ENCODE measurements at places on chromosomes 4 and X.

GRCh38 chrX:80810365-80810978, 795 bp upstream of the BRWD3 start:
- DNase-seq, result no peak

DNA sequence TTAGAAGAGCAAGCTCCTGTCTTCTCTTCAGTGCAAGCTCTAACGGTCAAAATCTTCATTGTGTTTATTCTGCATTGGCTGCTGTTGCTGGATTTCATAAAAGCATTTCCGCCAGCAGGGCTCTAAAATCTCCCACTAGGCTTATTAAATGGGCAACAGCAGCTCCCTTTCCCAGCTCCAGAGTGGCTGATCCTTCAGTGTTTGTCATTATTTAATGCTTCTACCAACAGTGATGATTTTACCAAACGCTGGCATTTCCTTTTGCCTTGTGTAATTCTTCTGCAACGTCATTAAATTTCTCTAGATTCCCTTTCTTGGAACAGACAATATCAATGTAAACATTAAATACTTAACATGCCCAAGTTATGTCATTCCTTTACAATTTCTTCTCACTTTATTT, 20.1 kb downstream of the SLC7A11 start:
- no peak for DNase-seq

DNA sequence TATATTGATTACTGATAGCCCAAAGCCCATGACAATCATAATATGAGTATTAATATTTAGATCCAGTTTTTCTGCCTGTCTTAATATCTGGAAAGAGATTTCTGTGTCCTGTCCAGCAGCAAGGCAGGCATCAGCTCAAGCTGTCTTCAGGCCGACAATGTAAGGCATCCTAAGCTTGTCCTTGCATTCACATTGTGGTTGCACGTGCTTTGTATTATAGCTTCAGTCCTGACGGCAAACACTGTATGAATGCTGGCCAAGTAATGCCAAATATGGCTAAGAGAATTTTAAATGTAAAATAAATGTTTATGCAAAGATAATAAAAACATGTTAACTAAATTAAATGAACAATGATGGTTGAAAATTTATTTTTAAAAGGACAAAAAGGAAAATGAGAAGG, 255.7 kb upstream of the RPS6KA3 start:
- no peak for DNase-seq

DNA sequence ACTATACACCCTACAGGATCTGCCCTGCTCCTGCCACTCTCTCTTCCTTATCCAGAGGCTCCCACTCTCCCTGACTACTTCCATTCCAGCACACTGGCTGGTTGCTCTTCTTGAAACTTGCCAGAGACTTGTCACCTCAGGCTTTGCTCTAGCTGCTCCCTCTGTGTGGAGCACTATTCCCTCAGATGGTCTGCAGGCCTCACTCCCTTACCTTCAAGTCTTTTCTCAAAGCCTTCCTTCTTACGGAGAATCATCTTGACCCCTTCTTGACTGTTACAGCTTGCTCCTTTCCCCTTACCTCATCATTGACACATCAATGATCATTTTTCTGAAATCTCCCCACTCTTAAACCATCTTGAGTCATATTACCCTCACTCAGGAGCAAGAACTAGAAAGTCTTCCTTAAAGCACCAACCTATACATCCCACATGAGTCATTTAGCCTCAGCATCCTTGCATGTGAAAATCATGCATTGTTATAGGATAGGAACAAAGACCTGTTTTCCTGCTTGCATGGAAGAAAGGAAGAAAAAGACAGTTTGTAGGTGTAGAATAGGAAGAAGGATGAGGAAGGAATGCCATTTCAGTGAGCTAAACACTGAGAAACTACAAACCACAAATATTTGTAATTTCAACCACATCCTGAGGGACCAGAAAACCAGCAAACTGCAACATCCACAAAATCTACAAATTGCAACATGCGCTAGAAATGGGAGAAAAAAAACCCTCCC, 55.7 kb downstream of the ANTXR2 start:
- DNase-seq, result no peak

DNA sequence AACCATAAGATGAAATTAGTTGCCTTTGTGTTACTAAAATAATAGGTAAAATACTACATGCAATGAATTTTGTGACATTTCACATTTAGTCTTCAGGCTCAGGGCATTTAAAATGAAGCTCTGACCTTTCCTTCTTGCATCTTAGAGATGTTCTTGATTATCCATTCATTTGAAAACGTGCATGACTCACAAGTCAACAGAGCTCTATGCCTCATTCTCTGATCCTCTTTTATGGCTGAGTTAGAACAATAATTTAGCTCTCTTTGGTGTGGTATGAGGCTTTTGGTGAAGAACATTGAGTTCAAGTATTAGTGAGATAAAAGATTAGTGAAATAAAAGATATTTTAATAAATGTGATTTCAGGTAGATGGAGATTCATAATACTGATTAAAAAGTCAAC, 66.5 kb downstream of the TIGD2 start:
- no peak for DNase-seq

DNA sequence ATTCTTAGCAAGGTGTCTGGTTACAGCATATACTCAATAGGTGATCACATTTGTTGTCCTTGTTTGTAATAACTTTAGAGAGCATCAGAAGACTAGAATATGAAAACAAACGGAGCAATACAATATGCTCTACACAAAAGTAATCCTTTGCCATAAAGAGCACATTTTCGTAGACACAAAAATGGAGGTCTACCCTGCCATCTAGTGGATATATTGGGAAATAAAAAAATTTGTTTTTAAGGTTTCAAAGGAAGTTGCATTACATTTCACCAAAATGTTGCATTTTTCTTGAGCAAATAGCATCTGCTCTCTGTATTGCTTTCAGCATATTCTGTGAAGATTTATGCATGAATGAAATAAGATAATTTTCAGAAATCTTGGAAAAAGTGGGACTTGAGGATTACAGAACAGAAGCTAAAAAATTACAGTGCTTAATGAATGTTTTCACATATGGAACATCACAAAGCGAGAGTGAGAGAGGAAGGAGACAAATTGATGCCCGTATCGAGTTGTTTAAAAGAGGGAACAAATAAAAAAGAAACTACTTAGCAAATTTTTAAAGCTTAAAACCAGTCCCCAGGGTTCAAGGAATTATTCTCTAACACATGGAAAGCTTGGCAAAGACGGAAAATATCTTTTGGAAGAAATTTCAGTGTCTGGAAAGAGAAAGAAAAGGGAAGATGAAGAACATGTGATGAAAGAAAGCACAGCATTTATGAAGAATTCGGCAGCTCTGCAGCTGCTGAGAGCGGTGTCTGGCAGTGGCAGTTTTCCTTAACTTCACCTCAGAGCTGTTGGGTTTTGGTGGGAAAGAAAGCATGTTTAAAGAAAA, 390.1 kb downstream of the ANKRD50 start:
- DNase-seq, result no peak

DNA sequence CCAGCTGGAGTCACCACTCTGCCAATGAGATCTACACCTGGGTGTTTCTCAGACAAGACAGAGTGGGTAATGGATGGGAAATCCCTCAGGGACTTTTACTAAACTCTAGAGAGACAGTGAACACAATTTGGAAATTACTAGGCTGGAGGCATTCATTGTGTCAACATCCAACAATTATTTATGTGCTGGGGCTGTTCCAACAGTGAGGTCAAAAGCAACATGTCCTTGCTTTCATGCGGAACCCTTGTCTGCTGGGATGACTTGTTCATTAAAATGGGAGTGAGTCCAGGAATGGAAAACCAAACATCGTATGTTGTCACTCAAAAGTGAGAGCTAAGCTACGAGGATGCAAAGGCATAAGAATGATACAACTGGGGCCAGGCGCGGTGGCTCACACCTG, 54.0 kb downstream of the DRD5 start:
- no peak for DNase-seq

GRCh38 chr4:173722075-173722474, 192.0 kb upstream of the HAND2 start:
- DNase-seq, result no peak

DNA sequence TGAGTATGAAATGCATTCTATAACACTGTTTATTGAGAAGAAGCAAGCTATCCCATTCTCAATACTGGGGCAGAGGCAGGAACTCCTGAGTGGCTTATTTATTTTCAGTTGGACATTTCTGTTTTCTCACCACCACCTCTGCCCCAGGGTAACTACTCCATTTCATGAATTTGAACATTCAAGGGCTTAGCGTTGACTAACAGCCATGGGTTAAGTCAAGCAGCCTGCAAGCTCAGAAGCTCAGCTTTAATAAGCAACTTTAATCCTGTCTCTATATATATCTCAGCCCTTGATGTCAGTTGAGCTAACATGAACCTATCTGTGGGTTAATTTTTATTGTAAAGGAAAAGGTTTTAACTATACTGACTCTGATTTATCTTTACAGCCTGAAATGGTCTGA, 93.8 kb downstream of the MBNL3 start:
- DNase-seq, result no peak

GRCh38 chr4:75745721-75746199, 21.4 kb downstream of the USO1 start:
- DNase-seq, result no peak

- no peak for DNase-seq
Observed at GRCh38 chr4:60396341-60397049, 803.6 kb upstream of the ADGRL3 start.
